Aorta (tissue), 5 donors: ENCODE measurements at places on chromosomes 3 and 15. TPM values are rescaled to one million over a fixed set of nuclear protein-coding genes. Genes with fewer than 3 reads are reported as not detected.

ULK3 gene
- total RNA-seq: 31.6 TPM

DNA sequence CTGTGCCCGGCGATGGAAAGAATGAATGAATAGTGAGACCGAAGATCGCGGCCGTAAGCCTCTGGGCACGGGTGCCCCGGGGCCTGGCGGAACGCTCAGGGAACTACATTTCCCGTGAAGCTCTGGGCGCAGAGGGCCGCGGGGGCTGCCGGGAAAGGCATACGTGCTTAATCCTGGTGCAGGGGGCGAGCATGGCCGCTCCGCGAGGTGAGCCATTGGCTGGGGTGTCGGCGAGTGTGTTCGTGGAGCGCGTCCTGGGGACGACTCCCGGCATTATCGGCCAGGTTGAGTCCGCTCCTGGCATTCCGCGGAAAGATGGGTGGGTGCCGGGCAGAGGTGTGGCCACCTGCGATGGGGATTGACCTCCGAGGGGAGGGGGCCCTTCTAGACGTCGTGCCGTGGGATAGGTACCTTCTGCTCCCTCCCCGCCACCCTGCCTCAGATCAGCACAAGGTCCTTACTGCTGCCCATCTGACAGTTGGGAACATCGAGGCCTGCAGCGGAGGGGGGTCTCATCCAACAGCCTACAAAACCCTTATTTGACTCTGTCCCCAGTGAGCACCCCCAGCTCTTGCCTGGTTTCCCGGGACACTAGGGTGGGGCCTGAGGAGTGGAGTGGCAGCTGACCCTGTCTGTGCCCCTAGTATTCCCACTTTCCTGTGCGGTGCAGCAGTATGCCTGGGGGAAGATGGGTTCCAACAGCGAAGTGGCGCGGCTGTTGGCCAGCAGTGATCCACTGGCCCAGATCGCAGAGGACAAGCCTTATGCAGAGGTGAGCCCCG, at the start of gene MPI:
MPI (plus strand) TSS at position 160 of the 782 bp plus-strand sequence; CDS start at position 192, 32 bp downstream.
- H3K4me3 ChIP-seq: peak within 1 kb of the TSS; percentile 51
- peak; percentile 95 for DNase-seq
- H3K4me1 ChIP-seq: no peaks in the 10 kb centered on the region
- no peaks in the 10 kb centered on the region for H3K36me3 ChIP-seq
- no peaks in the 10 kb centered on the region for H3K27me3 ChIP-seq

GRCh38 chr15:89513284-89513683, 16.9 kb upstream of the RHCG start:
- H3K27me3 ChIP-seq: no peaks in the 10 kb centered on the region
- no peaks in the 10 kb centered on the region for H3K4me1 ChIP-seq
- H3K27ac ChIP-seq: no peak overlapping the region
- no peak for DNase-seq

GRCh38 chr15:85154061-85154460, 172.4 kb downstream of the PDE8A start:
- no peak overlapping the region for H3K27ac ChIP-seq
- H3K4me1 ChIP-seq: no peaks in the 10 kb centered on the region
- no peaks in the 10 kb centered on the region for H3K36me3 ChIP-seq
- H3K4me3 ChIP-seq: no peak overlapping the region

DNA sequence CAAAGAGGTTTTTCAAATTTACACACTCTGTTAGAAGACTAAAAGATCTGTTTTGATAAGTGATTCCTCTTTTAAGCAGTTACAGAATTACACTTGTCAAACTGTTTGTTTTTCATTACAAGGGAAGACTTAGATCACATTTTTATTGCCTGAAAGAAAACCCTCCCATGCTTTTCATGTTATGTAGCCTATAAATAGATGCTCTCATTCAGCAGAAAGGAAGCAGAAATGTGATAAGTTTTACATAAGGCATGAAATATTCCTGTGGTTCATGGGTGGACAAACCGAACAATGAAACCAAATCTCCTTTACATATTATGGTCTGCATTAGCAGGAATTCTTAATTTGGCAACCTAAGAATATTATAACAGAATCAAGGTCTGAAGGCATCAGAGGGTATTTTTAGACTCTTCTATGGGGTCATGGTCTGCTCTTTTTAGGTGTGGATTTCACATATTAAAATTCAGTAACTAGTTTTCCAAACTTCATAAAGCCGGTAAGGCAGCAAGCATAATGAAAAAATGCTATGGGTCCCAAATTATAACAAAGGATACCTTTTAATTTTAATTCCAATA, 37.3 kb upstream of the FXR1 start:
- no peak for DNase-seq
- no peak overlapping the region for H3K4me3 ChIP-seq

DNA sequence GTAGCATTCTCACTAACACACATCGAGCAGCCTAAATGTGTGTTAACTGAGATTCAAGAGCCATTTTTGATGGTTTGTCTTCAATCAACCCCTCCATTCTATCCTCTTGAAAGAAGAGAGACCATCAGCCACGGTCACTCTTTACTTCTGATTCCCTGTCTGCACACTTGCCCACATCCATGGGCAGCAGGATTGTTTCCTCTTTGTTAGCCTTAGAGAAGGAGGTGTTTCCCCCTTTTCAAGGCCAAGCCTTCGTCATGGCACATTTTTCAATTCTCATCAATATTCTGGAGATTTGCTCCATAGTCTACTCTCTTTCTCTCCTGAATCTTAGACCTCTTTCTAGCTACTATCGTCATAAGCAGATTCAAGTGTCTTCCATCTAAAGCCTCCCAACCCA, 522.4 kb upstream of the NAALADL2 start:
- no peak overlapping the region for H3K27ac ChIP-seq
- H3K36me3 ChIP-seq: no peaks in the 10 kb centered on the region
- no peak for DNase-seq
- H3K27me3 ChIP-seq: no peaks in the 10 kb centered on the region
- no peak overlapping the region for H3K4me3 ChIP-seq
